Regular cardiac myocyte (primary cell): ENCODE measurements at places on chromosomes 4 and X. TPM values are rescaled to one million over a fixed set of nuclear protein-coding genes. Genes with fewer than 3 reads are reported as not detected.

CENPVL2 gene
- not detected in 2 replicates for total RNA-seq

IL13RA1 gene
- total RNA-seq = 37.4 and 51.9 TPM in 2 replicates

RAB41 gene
- total RNA-seq = not detected in 2 replicates

EXOC1L gene
- total RNA-seq = not detected in 2 replicates

INTU gene
- total RNA-seq = 3.1 and 11.8 TPM in 2 replicates

NXF2B gene
- not detected in 2 replicates for total RNA-seq

TEX13A gene
- total RNA-seq = not detected in 2 replicates

GPC3 gene
- 0.19 and 12.4 TPM in 2 replicates for total RNA-seq

MECP2 gene
- total RNA-seq = 15.3 and 27.6 TPM in 2 replicates

GAB1 gene
- 5.8 and 10.7 TPM in 2 replicates for total RNA-seq

NEUROG2 gene
- not detected in 2 replicates for total RNA-seq

STK26 gene
- total RNA-seq = 9.0 and 11.7 TPM in 2 replicates

TCEAL6 gene
- total RNA-seq = not detected in 2 replicates

CLDN2 gene
- total RNA-seq = under 0.01 TPM in 2 replicates

RNF212 gene
- 0.77 and 1.7 TPM in 2 replicates for total RNA-seq

CLCN5 gene
- total RNA-seq = 10.7 and 16.3 TPM in 2 replicates
